ENCODE measurements at places on chromosomes 13 and 19.
A peak's percentile ranks its signal among the peaks of the same experiment; 100 is the strongest.

GRCh38 chr19:6498294-6499036 lies 3.6 kb downstream of the TUBB4A start:
- DNase-seq, result no peak

DNA sequence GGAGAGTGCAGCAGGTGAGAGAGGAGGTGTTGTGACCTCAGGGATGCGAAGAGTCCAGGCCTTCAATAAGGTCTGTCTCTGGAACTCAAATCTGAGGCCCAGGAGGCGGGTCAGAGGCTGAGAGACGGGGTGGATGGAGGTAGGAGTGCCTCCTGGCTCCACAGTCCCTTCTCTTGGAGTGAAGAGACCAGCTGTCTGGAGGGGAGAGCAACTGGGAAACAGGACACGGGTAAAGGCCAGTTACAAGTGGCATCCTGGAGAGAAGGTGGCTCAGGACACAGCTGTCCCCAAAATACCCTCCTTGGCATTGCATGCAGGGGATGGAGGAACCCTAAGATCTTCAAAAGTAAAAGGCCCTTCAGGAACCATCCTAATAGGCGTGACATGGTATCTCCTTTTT lies 19.2 kb downstream of the PDE4A start:
- no peak for DNase-seq

DNA sequence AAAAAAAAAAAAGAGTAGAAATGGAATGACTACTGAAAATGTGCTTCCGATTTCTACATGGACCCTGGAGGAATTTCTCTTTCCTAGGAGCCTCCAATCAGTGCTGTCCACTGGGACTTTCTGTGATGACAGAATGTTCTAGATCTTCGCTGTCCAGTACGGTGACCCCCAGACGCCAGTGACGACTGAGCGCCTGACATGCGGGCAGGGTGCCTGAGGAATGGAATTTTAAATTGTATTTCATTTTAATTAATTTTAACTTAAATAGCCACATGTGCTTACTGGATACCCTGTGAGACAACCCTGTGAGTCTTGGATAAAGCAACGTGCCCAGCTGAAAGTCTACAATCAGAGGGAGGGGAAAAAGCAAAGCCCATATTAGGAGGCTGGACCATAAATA lies 4.1 kb upstream of the TLE6 start:
- DNase-seq, result no peak

GRCh38 chr13:97248243-97248642 lies 26.1 kb downstream of the MBNL2 start:
- no peak for DNase-seq

- no peak for DNase-seq
Measured at GRCh38 chr19:6448045-6448444, 11.5 kb downstream of the SLC25A23 start.

DNA sequence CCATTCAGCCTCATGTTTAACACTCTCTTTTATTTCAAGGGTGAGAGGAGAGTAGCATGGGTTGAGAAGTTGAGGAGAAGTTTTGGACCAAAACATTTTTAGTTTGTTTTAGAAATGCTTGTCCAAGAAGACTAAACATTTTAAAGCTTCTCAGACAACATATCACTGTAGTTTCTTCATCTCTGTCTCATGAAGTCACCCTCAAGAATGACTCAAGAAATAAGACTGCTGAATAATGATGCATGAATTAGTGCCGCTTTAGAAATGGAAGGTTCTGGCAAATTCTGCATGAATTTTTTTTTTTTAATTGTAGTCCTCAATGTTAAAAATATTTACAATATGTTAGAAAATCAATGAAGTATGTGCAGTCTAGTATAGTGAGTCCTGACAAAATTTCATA lies 422.7 kb upstream of the ARGLU1 start:
- no peak for DNase-seq

GRCh38 chr13:106712381-106712780 lies 144.4 kb upstream of the ARGLU1 start:
- DNase-seq, result no peak

DNA sequence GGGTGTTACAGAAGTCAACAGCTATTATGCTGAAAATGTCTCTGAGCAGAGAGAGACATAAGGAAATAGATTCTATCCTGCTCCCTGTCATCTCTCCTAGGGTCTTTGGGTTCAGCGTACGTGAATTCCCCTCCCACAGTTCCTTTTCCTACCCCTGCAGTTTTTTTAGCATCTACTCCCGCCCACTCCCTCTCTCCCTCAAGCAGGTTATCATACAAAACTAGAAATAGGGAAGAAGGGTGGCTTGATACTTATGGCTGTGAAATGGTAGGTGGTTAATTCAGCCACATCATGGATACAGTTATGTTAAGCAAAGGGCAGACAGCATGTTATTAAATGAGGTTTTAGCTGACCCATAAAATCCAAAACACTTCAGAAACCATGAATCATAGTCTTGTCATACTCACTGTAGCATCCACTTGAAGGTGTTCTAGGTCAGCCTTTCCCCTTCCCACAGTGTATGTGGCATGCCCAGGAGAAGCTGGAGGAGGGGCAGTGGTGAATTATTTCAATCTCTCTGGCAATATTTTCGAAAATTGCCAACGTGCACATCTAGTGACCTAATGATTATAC lies 236.8 kb upstream of the SERP2 start:
- no peak for DNase-seq

DNA sequence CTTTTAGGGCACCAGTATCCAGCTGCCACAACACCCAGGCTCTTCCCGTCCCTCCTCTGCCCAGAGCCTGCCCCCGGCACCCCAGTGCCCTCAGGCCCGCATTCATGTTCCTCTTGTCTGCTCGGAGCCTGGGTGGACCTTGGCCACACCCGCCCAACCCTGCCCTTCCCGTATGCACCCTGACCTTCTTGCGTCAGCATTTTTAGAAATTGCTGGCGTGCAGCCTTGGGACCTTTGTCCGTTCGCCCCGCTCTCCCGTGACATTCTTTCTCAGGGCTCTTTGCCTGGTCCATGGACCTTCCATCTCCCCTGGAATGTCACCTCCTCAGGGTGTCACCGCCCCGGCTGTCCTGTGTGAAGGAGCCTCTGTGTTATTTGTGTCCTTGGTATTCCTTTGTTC lies 7.6 kb downstream of the NUCB1 start:
- no peak for DNase-seq

DNA sequence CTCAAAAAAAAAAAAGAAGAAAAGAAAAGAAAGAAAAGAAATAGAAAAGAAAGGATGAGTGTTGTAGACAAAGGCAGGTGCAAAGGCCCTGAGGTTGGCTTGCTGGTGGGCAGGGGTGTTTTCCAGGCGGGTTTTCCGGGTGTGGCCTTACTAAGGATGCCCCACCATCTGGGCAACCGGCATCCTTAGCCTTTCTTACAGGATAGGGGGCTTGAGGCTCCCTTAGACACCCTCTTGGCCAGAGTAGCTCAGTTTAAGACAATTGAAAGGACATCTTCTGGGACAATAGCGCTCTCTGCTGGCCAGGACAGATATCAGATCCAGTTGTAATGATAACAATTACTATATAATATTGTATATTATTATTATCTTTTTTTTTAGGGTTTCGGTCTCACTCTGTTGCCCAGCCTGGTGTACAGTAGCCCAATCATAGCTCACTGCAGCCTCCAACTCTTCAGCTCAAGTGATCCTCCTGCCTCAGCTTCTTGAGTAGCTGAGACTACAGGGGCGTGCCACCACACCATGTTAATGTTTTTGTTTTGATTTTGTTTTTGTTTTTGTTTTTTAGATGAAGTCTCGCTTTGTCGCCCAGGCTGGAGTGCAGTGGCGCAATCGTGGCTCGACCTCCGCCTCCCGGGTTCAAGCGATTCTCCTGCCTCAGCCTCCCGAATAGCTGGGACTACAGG lies 1.4 kb upstream of the QTRT1 start:
- DNase-seq, result peak; percentile 84

- DNase-seq, result peak; percentile 65
Measured at GRCh38 chr19:48746738-48747575, at the start of gene IZUMO1. Gene IZUMO1, minus strand, starts transcription at chr19:48746909. Its CDS starts 1,050 bp downstream, at chr19:48745859.

DNA sequence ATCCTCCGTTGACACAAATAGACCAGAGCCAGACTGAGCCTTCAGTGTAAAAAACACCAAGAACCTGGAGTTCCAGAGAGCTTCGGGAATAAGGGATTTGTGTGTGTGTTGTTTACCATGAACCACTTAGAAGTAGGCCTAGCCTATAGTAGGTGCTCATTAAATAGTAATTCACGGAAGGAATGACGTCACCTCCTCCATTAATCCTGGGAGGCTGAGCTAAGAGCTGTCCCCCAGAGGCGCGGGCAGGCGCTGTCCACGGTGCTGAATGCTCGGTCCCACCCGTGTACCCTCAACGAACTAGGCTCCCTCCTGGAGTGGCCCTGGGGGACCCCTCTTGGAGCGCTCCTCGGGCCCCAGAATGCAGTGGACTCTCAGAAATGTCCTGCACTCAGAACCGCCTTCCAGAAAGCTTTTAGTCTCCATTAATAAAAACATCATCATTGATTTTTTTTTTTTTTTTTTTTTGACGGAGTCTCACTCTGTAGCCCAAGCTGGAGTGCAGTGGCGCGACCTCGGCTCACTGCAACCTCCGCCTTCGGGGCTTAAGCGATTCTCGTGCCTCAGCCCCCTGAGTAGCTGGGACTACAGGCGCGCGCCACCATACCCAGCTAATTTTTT lies 6.5 kb downstream of the UNC13A start:
- peak; percentile 54 for DNase-seq

GRCh38 chr13:84433024-84433423 lies 550.8 kb upstream of the SLITRK1 start:
- DNase-seq, result no peak

GRCh38 chr13:107299717-107300116 lies 731.8 kb upstream of the ARGLU1 start:
- DNase-seq, result no peak

DNA sequence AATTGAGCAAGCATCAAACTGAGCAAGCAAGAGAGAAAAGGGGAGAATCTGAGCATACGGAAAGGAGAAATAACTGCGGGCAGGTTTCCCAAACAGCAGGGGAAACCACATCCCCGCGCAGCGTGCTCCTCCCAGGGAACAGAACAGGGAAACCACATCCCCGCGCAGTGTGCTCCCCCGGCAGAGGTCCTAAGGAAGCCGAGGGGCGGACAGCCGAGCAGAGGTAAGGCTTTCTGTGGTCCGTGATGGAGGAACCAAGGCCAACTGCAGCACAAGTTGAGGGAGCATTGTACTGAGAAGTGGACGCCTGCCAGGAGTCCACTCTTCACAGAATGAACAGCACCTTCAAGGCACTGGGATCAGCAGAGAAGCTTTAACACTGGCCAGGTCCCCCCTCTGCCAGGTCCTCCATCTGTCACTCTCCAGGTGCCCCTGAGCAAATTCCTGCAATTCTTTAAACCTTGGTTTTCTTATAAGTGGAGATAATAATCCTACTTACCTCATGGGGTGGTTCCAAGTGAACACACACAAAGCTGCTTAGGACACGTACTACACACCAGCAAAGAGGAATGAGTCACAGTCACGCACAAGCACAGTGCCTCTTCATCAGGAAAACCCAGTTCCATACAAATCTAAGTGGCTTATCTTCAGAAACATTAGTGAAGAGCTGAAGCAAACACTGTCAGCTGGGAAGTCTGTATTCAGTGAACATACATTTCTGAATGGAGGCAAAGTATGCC lies 23.0 kb upstream of the LAMP1 start:
- no peak for DNase-seq

- no peak for DNase-seq
Measured at GRCh38 chr19:4061178-4061682, 5.5 kb downstream of the ZBTB7A start.

GRCh38 chr19:51331193-51331592 lies 10.7 kb downstream of the VSIG10L start:
- no peak for DNase-seq

DNA sequence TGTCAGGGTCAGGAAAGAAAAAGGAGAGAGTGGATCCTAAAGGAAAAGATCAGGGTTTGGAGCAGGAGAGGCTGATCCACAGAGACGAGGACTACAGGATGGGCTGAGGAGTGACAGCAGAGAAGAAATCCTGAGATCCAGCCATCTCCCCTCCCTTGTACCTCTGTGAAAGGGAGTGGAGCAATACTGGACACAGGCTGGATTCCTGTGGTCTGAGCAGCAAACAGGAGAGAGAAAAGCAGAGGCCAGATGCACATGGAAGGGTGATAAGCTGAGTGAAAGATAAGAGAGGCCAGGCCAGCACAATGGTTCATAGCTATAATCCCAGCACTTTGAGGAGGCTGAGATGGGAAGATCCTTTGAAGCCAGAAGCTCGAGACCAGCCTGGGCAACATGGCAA lies 472.1 kb upstream of the TSHZ3 start:
- no peak for DNase-seq

- no peak for DNase-seq
Measured at GRCh38 chr19:51136851-51137551, 5.1 kb upstream of the SIGLEC7 start.

- DNase-seq, result no peak
Measured at GRCh38 chr13:36130552-36131221, 495 bp downstream of the DCLK1 start.

DNA sequence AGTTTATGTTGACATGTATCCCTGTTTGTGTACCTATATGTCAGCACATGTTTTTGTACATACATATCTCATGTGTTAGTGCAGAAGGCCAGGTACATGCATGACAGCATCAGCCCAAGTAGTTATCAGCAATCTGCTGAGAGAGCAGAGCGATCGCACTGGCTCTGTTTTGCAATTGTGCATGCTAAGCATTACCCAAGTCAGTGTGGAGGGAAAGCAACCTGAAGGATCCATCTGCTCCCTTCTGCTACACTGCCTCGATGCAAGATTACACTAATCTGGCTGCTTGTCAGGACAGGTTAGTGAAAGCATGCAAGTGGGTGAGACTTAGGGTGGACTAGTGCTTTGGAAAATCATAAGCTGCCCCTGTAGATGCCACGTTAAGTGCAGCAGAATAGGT lies 211.8 kb downstream of the PCCA start:
- DNase-seq, result no peak

DNA sequence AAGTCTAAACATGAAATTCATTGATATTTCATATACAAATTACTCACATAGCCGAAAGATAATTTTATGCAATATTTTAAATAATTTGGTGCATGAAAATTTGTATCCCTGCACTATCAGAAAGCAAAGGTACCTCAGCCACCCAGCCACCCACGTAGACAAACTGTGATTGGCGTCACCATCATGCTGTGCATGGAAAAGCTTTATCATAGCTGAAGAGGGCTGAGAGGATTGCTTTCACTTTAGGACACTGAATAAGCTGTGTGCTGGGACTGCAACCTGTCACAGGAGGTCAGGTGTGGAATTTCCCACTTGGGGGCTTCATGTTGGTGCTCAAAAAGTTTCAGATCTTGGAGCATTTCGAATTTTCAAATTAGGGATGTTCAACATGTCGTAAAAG lies 96.3 kb downstream of the MYCBP2 start:
- DNase-seq, result no peak
